ENCODE measurements at places on chromosomes 6 and 20.

DNA sequence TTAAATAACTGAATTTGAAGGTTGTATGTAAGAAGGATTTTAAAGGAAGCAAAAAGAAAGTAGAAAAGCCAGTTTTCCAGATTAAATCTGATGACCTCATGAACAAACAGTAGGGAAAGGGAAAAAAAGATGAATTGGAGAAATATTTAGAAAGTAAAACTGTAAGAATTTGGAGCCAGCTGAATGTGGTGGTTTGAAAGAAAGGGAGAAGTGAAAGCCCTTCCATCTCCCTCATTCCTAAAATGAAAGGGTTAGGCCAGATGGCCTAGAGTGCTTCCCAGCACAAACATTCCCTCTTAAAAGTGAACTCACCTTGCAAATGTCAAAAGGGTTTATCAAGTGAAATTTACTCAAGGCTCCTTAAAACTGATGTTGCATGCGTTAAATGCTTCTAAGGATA lies 139.3 kb upstream of the COL21A1 start:
- DNase-seq = no peak

DNA sequence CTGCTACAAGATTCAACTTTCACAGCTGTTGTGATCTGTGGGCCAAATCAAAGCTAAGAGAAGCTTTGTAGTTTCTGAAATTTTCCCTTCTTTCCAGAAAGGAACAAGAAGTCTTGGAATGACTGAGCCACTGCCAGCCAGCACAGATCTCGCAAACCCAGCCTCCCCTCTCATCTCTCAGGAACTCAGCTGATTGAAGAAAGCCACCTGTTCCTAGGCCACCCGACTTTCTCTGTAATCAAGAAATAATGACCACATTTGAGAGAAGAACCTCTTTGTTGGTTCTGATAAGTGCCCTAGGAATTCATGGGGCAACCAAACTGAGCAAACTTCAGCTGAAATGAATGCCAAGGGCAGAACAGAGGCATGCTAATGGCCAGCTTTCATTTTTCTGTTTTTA lies 61.7 kb downstream of the HDGFL1 start:
- DNase-seq = no peak

DNA sequence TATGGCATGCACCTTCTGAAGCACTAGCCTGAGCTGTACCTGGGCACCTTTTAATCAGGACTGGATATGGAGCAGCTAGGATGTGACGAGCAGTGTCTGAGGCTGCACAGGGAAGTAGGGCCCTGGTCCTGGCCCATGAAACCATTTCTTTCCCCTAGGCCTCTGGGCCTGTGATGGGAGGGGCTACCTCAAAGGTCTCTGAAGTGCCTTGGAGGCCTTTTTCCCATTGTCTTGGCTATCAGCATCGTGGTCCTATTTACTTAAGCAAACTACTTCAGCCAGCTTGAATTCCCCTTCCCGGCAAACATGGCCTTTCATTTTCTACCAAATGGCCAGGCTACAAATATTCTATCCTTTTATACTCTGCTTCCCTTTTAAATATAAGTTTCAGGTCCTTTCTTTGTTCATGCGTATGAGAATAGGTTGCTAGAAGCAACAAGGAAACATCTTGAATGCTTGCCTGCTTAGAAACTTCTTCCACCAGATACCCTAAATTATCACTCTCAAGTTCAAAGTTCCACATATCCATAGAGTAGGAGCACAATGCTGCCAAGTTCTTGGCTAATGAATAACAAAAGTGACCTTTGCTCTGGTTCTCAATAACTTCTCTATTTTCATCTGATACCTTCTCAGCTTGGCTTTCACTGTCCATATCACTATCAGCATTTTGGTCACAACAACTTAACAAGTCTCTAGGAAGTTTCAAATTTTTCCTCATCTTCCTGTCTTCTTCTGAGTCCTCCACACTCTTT lies 673.1 kb downstream of the HTR1B start:
- no peak for DNase-seq

GRCh38 chr6:43733471-43734293 lies 36.3 kb upstream of the VEGFA start:
- DNase-seq = no peak

- DNase-seq = no peak
Observed at GRCh38 chr6:87815449-87815848, 113.4 kb upstream of the AKIRIN2 start.

DNA sequence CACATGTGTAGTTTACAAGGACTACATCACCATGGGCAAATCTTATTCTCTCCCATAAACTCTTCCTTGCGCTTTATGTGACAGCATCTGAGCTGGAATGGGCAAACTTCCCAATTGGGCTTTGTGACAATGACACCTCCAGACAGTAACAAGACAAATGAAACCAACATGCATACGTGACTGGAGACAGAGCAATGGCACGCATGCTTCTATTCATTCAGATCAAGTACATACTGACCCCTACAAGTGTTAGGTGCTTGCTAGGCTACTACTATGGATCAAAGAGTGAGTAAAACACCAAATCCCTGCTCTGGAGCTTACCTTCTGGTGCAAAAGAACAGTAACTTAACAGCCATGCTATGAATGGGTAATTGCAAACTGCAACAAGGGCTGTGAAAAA lies 394.9 kb downstream of the BTBD9 start:
- no peak for DNase-seq

DNA sequence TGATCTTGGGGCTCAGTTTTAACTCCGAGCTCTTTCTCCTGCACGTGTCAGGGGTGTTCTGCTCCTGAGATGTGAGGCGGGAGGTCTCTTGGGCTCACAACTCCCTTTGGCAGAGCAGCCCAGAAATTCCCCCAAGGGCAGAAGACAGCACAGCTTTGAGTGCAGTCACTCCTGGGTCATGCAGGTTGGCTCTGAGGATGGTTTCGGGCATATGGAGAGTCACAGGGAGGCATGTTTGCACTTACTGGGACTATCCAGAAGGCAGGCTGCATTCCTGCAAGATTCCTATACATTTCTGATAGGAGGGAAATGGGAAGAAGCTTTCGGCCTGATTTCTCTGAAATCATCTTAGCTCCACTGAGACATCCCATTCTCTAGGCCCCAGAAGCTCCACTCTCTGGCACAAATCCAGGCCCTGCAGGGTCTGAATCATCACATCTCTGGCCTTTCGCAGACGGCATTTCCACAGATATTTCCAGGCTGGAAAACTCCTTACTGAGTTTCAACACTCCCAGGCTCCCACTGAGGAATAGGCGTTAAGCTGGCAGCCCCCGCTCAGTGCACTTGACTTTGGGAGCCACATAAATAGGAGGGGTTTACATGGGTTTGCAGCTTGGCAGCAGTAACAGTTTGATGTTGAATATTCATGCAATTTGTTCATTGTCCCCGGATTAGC lies 39.7 kb downstream of the AGPAT4 start:
- no peak for DNase-seq

- no peak for DNase-seq
Observed at GRCh38 chr6:108589244-108589791, 28.6 kb downstream of the FOXO3 start.

DNA sequence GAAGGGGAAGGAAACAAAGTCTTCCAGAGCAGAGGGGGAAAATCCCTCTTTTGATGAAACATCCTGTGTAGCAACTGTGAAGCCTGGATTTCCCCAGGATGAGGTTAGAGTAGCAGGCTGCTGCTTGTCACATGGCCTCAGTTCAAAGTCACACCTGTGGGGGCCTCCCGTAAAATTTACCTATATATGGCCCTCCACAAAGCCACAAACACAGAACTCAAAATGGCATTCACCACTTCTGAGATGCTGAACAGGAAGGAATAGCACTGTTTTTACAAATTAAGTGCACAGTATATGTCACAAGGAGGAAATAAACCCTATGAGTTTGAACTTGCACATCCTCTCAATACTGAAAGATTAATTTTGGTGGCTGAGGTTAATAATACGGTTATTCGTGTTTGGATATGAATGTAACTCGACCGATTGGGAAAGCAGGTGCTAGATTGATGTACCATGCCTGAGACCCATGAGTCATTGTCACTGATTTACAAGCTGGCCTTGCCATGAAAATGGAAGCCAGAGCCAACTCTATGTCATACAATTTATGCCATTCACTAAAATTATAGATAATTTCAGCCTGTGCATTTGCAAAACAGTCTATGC lies 70.6 kb downstream of the SGK1 start:
- DNase-seq = peak; percentile 51

DNA sequence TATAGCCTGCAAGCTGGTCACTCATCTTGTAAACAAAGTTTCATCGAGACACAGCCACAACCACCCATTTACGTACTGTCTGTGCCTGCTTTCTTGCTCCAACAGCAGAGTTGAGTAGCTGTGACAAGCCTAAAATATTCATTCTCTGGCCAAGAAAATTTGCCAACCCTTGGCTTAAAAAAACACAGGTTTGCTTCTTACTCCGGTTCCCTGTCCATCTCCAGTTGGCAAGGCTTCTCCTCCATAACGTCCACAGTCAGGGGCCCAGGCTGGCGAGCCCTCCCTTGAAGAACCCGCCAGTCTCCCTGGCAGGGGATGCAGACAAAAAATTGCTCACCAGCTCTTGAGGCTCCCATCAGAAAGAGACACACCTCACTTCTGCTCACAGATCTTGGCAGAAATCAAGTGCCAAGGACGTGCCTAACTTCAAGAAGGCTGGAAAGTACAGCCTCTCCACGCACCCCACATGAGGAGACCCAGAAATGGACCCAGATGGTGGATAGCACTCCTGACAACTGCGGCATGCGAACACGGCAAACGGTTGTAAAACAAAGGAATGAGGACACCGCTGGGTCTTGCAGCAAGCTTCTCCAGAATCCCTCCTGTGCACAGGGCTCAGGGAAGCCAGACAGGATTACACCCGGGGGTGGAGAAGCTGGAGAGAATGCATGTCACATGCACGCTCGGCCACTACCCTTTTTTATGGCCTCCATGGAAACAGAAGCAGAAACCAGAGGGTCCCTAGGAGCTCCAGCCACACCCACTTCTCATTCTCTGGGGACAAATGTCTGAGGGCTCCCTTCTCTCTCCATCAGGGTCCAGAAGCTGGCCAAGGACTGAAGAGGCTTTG lies 59.8 kb upstream of the SIRPA start:
- DNase-seq = no peak

DNA sequence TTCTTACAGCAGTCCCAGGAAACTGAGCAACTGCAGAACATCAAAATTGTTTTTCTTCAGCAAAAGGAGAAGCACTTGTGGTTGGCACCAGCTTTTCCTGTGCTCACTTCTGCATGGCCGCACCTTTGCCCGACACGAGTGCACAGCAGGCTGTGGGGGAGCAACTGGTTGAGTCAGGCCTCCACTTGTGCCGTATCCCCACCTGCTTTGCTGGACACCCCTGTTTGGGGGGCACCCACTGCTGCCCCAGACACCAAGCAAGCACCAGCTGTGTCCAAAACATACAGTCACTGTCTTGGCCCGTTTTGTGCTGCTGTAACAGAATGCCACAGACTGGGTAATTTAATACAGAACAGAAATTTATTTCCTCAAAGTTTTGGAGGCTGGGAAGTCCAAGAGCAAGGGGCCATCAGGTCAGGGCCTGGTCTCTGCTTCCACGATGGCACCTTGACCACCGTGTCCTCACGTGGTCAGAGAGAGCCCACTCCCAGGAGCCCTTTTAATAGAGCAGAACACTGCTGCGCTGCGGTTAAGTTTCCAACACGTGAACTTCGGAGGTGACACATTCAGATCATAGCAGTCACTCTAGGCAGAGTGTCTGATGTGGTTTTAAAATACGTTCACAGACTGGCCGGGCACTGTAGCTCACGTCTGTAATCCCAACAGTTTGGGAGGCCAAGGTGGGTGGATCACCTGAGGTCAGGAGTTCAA lies 8.7 kb upstream of the GMEB2 start:
- DNase-seq = peak; percentile 45

DNA sequence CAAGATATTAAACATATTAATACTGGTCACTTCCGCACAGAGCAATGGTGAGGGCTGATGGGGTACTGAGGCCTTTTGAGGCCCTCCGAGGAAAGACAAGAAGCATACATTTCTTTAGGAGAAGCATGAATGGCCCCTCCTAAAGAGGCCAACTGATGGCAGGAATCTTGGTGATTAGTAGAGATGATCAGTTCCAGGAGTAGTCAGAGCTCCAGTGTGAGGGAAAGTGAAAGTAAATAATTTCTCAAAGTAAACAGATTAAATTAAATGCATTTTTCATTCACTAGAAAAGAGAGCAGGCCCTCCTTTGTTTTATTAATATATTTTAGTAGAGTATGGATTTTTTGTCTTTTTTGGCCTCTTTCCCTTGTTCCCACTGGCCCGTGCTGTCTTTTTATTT lies 38.2 kb downstream of the NOX3 start:
- DNase-seq = no peak

GRCh38 chr20:37388831-37389230 lies 42.9 kb downstream of the SRC start:
- DNase-seq = no peak

- no peak for DNase-seq
Observed at GRCh38 chr6:69624944-69625343, 171.9 kb downstream of the LMBRD1 start.

GRCh38 chr20:50125279-50125678 lies 12.3 kb upstream of the UBE2V1 start:
- DNase-seq = no peak

- DNase-seq = no peak
Observed at GRCh38 chr6:167932468-167933276, 64.8 kb upstream of the KIF25 start.

DNA sequence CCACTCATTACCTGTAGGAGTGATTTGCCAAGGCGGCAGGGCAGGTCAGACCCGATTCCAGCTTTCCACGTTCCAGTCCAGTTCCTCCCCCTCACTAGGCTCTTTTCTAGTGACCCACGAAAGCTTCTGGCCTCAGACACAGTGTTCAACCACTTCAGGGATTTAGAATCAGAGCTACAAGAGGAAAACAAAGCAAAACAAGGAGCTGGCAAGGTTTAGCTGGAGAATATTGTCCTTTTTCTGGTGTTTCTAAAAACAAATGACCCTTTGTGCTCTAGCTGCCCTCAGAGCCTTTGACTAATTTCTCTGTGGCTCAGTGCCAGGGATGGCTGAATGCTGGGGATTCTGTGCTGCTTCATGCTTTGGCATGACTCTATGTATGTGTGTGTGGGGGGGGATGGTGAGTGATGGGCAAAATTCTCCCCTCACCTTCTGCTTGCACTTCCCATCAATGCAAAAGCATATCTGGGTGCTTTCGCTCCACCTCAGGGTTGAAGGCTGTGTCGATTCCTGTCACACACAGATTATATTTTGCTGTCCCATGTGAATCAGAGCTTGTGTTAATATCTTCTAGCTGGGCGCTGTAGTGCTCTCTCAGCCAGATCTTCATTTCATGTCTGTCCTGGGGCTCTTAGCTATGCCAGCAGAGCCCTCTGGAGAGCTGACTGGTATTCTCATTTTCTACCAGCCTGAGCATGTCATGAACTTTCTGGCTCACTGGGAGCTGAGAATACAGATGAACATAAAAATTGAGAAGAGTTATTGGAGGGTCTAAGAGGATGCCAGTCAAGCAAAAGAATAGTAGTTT lies 19.3 kb upstream of the NEDD9 start:
- no peak for DNase-seq

DNA sequence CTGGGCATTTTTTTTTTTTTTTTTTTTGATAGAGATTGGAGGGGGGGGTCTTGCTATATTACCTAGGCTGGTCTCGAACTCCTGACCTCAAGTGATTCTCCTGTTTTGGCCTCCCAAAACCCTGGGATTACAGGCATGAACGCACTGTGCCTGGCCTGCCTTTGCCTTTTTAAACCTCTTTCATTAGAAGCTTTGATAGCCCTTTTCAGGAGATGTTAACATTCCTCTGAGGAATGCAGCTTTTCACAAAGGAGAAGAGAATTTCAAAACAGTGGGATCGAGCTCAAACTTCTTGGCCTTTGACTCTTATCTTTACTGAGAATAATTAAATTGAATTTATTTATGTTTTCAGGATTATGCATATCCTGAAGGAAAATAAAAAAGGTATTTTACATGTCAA lies 31.3 kb downstream of the SLC26A8 start:
- DNase-seq = no peak
